ENCODE measurements at places on chromosomes 2 and 18.

DNA sequence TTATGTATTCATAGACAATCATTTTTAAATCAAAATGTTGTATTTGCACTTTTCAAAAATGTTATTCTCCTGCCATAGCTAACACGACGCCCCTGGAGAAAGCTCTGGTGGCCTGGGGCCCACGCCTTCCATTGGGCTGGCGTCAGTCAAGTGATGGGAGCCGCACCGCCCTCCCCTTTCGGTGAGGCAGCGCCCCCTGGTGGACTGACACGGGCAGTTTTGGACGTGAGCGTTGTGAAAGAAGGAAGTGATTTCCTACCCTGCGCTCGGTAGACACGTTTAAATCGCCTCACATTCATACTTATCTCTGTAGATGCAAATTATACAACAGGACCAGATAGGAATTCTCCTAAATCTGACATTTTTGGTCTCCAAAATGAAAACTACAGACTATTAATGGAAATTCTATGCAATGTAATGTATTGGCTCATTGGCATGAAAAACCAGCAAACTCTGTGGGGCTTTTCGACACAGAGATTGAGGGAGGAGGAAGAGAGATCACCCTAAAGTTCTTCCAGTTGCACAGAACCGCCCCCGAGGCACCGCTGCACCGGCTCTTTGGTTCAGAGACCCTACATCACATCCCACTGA lies 326.2 kb upstream of the SOX11 start:
- DNase-seq, result peak; percentile 27

DNA sequence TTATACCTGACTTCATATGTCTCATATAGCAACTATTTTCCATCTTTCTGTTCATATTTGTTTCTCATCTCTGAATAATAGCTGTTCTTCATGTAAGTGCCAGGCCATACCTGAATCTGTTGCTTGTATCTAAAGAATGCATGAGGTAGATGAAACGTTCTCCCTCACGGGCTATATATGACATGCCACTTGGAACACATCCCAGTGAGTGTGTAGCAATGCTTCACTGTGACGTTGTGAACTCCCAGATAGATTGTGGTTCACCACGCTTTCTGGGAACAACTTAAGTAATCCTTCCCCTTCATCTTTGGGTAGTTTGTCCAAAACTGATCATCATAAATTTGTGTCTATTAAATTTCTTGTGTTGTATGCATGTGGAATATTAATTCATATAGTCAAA lies 60.1 kb downstream of the RDH14 start:
- DNase-seq, result no peak

- DNase-seq, result no peak
These were observed 228.6 kb downstream of the CD226 start for GRCh38 chr18:69718912-69719547.

GRCh38 chr2:39528701-39529100 lies 91.6 kb upstream of the MAP4K3 start:
- no peak for DNase-seq

DNA sequence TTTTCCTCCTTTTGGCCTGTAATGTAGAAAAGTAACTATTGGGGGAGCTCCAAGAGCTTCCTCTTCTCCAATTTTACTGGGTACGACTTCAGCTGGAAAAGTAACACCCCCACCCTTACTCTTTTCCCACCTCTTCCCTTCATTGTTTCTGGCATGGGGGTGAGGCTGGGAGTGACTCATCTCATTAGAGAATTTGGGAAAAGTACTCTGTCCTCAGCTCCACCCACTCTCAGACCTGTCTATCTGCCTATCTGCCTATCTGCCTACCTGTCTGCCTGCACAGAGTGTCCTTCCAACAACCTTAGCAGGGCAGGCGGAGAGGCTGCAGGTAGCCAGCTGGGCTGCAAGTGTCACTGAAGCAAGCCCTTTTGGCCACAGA lies 93.6 kb downstream of the EPHA4 start:
- DNase-seq, result no peak

DNA sequence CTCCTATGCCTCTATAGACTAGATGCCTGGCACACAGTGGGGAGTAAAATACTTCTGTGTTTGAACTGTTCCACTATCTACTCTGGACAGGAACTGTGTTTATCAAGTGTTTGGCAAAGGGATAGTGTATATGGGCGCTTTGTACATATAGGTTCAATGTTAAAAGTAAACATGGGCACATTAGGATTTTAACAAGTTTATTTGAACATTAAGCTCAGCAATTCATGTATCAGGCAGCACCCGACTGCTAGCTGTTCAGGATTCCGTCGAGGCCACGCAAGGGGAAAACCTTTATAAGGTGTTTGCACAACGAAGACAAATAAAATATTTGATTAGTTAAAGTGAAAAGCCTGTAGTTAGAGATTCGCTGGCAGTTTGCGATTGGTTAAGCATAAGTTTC lies 43.4 kb upstream of the ROCK2 start:
- DNase-seq, result no peak

DNA sequence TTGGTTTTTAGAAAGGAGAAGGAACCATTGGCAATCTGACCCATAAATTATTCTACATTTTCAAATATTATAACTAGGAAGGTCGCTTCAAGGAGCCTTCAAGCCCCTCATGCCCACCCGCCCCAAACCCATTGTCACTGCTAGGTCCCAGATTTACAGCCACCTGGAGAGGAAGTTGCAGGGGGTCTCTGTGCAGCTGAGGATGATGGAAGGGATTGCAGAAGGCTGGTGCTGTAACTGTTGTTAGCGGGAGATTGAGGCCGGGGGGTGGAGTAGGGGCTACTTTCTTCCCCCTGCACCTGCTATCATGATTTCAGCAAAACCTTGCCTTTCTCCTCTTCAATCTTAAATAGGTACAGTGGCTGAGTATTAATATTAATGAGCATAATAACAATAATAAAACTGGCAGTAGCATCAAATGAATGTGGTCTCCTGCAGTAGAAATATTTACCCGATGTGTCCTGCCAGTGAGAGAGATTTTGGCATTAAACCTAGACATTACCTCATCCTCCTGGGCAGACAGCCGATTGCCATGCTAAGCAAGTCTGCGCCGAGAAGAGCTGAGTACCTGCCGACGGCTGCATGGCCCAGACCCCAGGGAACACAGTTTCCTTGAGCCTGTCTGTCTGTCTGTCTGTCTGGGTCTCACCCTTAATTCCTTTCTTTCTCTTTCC lies 225.4 kb downstream of the FAM210A start:
- no peak for DNase-seq

DNA sequence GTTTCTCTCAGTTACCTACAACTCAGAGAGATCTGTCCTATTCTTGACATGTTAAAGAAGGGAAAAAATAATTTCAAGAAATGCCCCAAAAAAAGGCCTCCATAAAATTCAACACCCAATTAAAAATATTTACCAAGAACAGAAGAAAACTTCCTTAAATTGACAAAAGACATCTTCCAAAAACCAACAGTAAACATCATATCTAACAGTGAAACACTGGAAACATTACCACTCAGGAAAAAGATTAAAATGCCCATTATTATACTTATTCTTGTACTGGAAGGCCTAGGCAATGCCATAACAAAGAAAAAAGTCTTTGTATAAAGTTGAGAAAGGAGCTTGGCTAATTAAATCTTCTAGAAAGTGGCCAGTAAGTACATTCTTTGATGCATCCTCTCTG lies 7.2 kb downstream of the DTNB start:
- DNase-seq, result no peak

DNA sequence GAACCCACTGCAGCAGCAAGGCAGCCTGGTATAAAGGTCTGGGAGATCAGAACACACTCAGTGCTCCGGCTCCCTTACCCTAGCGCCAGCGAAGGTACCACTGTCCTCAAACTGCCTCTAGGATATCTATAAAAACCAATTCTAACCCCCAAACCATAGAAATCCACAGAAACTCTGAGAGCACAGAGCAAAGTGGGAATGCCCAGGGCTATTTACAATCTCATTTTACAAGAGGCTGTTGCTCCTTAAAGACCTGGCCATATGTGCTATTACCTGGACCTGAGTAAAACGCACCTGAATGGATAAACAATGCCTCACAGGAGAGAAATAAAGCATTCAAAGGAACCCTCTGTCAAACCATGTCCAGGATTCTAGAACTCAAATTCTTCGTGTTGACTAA lies 4.3 kb downstream of the STK39 start:
- DNase-seq, result no peak

DNA sequence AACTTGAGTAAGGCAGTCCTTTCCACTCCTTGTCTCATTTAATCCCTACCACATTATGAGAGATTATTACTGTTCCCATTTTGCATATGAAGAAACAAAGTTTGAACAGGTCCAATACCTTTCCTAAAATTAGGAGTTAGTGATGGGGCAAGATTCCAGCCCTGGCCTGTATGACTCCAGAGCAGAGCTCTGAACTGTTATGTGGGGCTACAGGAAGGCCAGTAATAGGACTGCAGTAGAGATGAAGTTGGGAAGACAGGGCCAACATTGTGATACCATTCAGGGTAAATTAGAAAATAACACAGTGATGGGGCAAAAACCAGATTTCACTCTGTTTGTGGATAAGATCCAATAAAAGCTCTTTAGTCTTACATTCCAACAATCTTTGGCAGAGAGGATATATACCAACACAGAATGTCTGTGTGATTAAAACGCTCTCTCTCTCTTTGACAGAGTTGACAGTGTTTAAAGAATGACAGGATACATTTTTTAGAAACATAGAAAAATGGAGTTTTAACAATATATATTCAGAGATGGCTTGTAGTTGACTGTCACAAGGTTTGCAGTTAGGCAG lies 22.7 kb downstream of the KATNAL2 start:
- no peak for DNase-seq

- DNase-seq, result no peak
These were observed 256.7 kb downstream of the ANAPC1 start for GRCh38 chr2:111627256-111627655.

DNA sequence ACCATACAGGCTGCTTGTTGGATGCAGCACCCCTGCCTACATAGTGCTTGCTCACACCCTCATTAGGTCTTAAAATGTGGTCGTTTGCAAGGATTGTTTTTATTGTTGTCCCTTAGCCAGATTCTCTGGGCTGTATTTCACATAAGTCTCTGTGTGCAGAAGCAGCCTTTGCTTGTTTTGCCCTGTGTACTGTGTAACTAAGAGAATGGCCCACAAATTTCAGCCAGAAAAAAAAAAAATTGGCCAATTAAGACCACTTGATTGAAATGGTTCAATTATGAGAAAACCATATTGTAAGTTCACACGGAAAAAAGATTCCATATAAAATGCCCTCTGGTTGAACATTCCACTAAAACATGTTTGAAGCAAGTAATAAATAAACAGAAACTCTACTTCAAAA lies 377.1 kb upstream of the SOX11 start:
- DNase-seq, result no peak

- no peak for DNase-seq
These were observed 414.3 kb upstream of the HS6ST1 start for GRCh38 chr2:128732976-128733431.

GRCh38 chr2:96527286-96528005 lies 9.1 kb upstream of the ARID5A start:
- DNase-seq, result peak; percentile 70

GRCh38 chr2:230658877-230659652 lies 53.6 kb upstream of the CAB39 start:
- peak; percentile 80 for DNase-seq

GRCh38 chr2:42340938-42341636 lies 19.9 kb downstream of the COX7A2L start:
- no peak for DNase-seq

DNA sequence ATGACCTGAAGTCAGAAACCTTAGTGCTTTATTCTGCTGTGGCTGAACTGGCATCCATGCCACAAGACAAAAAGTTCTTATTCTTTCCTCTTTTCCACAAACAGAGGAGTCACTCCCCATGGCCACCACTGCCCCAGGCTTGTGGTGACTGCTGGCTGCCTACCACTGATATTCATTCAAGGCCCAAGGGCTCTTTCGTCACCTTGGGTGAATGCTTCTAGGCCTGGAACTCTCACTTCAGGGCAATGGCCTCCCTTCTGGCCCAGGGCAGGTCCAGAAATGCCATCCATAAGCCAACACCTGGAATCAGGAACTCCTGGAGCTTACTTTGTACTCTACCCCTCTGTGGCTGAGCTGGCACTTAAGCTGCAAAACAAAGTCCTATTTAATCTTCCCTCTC lies 109.8 kb downstream of the NAT8 start:
- no peak for DNase-seq

GRCh38 chr18:35756506-35757117 lies 175.1 kb downstream of the GALNT1 start:
- DNase-seq, result peak; percentile 25

GRCh38 chr2:39118786-39119499 lies 1.9 kb downstream of the SOS1 start:
- no peak for DNase-seq
